ENCODE measurements at places on chromosomes 16 and 17.

DNA sequence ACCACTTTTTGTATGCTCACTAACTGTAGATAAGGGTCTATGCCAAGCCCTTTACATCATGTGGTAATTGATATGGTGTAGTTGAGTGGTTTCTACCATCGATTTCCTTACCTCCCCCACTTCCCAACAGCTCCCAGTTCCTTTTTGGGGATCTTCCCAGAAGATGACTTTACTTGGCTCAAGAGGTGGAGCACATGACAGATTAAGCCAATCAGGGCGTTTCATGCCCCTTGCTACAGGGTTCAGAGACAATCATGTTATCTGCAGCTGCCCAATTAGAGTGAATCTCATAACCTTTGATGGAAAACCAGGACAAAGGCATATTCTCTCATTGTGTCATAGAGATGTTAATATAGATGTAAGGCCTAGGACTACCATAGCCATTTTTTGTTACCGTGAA is 16.2 kb upstream of the BMERB1 start:
- no peak for DNase-seq

GRCh38 chr17:82843904-82844680 is 4.3 kb upstream of the ZNF750 start:
- no peak for DNase-seq

GRCh38 chr17:59388069-59388556 is 56.7 kb downstream of the YPEL2 start:
- no peak for DNase-seq

GRCh38 chr16:19289811-19290485 is 4.4 kb downstream of the CLEC19A start:
- DNase-seq, result no peak

GRCh38 chr17:76789235-76789788 is 51.4 kb downstream of the MFSD11 start:
- DNase-seq, result no peak

GRCh38 chr16:23296994-23297393 is 5.1 kb upstream of the SCNN1B start:
- no peak for DNase-seq

All from NCI-H1048 (cell line).